ENCODE measurements at places on chromosomes 1 and 21. TPM values are rescaled to one million over a fixed set of nuclear protein-coding genes. Genes with fewer than 3 reads are reported as not detected.

Gene GSTM1
- not detected for total RNA-seq

Gene RGS5
- 164 TPM for total RNA-seq

Gene FBXO28
- 48.5 TPM for total RNA-seq

Gene IVL
- 0.44 TPM for total RNA-seq

Gene BEST4
- total RNA-seq, result not detected

Gene TMEM82
- total RNA-seq, result not detected

Gene GJA8
- 40.3 TPM for total RNA-seq

Gene ATAD3A
- total RNA-seq, result 12.8 TPM

Gene AADACL4
- total RNA-seq, result not detected

Gene MRAP
- not detected for total RNA-seq

Gene S100A1
- total RNA-seq, result 3.5 TPM

Gene DNAJC28
- 3.2 TPM for total RNA-seq

Gene CHI3L1
- total RNA-seq, result 6.3 TPM

Gene KCNK2
- 3.5 TPM for total RNA-seq

Gene GPR37L1
- total RNA-seq, result 0.88 TPM

Gene GUCA2A
- not detected for total RNA-seq

Gene AQP10
- total RNA-seq, result not detected

Gene NTMT2
- total RNA-seq, result 0.99 TPM

Gene INSRR
- 0.22 TPM for total RNA-seq

Gene IL19
- not detected for total RNA-seq

Gene TAS1R1
- total RNA-seq, result not detected

Gene EXO1
- 4.3 TPM for total RNA-seq

Gene SLC26A9
- total RNA-seq, result not detected

Gene GJC2
- total RNA-seq, result 2.1 TPM

Gene PERM1
- total RNA-seq, result 1.3 TPM
